ENCODE measurements at places on chromosomes 12 and 14. TPM values are rescaled to one million over a fixed set of nuclear protein-coding genes. Genes with fewer than 3 reads are reported as not detected.

DNA sequence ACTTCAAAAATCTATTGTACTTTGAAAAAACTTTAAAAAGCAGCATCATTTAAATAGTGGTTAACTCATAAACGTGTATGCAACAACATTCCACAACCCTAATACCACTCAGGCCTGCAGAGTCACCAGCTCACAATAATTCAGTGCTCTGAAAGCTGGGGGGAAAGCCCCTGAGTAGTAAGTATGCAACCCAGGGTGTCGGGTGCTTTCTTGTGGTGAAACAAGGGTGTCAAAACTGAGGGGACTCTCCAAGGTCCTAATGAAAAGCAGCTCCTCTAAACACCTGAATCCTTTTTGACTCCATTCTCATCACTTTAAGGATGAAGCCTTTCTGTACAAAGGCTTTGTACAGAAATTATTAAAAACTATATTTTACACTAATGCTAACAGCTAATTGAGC lies 33.7 kb downstream of the FGFR1OP2 start:
- H3K27me3 ChIP-seq = no peaks in the 10 kb centered on the region
- H3K4me3 ChIP-seq = no peak overlapping the region
- no peak overlapping the region for H3K27ac ChIP-seq
- peak; percentile 50 for DNase-seq
- peaks cover 20% of the 10 kb centered on the region for H3K4me1 ChIP-seq

DNA sequence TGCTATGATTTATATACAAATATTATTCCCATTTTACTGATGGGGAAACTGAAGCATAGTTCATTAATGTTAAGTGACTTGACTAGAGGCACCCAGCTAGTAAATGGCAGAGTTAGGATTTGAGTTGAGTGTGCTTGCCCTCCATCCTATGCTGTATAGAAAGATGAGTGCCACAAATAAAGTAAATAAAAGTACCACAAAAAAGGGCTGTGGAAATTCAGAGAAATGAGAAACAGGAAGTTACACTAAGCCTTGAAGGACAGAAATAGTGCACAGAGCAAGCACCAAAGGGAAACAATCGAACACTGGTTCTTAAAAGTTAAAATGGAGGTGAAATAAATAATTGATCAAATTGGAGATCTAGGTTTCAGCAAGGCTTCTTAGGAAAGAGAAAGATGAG lies 9.2 kb upstream of the ABCD2 start:
- H3K36me3 ChIP-seq = peaks cover 31% of the 10 kb centered on the region
- peak overlapping the region; percentile 25 for H3K4me3 ChIP-seq
- no peaks in the 10 kb centered on the region for H3K27me3 ChIP-seq

- no peak for DNase-seq
- H3K27ac ChIP-seq = no peak overlapping the region
- H3K4me3 ChIP-seq = no peak overlapping the region
- H3K4me1 ChIP-seq = peaks cover 47% of the 10 kb centered on the region
- peaks cover 13% of the 10 kb centered on the region for H3K27me3 ChIP-seq
Observed at GRCh38 chr14:35934499-35934898, 108.4 kb downstream of the BRMS1L start.

ARG2 gene
- total RNA-seq = 1.6 TPM

MYF6 gene
- total RNA-seq = not detected

DNA sequence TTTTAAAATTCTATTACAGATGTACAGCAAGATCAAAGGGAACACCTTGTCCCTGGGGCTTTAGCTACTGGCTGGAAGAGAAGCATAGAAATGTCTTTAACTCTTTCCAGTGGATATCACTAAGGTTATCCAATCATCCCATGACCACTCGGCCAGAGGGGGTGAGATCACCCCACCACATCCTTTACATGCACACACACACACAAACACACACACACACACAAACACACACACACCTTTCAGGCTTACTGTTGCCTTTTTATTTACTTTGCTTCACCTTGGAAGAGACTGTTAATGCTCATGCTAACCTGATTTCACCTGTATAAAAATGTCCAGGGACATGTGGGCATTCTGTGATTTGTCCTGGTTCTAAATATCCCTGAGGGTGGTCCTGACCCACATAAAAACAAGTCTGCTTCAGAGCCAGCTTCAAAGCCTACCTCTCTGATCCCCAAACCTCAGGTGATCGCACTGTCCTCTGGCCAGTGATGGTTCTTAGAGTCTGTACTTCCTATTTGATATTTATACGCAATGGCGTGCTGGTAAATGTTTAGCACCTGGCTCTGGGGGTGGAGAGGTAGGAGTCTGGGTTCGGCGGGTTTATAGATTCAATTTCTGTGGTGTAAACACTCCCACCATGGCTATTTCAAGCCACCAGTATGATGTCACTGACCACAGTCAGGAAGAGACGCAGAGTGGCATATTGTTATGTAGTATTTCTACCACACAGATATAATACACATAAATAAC lies 166.1 kb upstream of the EEA1 start:
- no peak for DNase-seq
- no peaks in the 10 kb centered on the region for H3K36me3 ChIP-seq
- H3K27me3 ChIP-seq = no peaks in the 10 kb centered on the region

LGALS3 gene
- total RNA-seq = 39.1 TPM

DNA sequence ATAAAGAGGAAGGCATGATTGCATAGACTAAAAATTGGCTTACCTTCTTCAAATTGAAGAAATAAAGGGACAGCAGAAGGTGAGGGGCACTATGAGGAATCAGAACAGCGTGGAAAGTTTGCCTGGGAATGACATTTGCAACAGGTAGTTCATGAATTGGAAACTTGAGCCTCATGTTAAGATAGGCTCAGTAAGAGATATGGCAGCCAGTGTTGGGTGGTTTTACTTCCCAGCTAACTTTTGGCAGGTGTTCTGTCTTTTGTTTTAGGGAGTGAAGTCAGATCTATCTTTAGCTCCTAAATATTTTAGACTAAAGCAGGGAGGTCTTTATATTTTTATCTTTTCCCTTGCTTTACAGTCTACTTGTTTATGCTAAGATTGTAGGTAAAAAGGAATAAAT lies 122.4 kb downstream of the ANO6 start:
- no peak overlapping the region for H3K4me3 ChIP-seq
- no peaks in the 10 kb centered on the region for H3K27me3 ChIP-seq
- DNase-seq = no peak
- H3K4me1 ChIP-seq = no peaks in the 10 kb centered on the region

- H3K4me3 ChIP-seq = no peak overlapping the region
- H3K27me3 ChIP-seq = no peaks in the 10 kb centered on the region
- H3K36me3 ChIP-seq = peaks cover 29% of the 10 kb centered on the region
- peaks cover 7% of the 10 kb centered on the region for H3K4me1 ChIP-seq
Observed at GRCh38 chr12:110458756-110459155, 8.6 kb upstream of the ARPC3 start.

GRCh38 chr12:17802657-17803641 lies 287.0 kb downstream of the RERGL start:
- H3K27me3 ChIP-seq = no peaks in the 10 kb centered on the region
- H3K4me1 ChIP-seq = no peaks in the 10 kb centered on the region
- no peaks in the 10 kb centered on the region for H3K36me3 ChIP-seq
- H3K27ac ChIP-seq = no peak overlapping the region
- DNase-seq = no peak

PGAM5 gene
- 46.4 TPM for total RNA-seq

- no peak overlapping the region for H3K4me3 ChIP-seq
- peaks cover 9% of the 10 kb centered on the region for H3K36me3 ChIP-seq
- no peak overlapping the region for H3K27ac ChIP-seq
- H3K4me1 ChIP-seq = peaks cover 17% of the 10 kb centered on the region
- DNase-seq = no peak
Observed at GRCh38 chr14:90278199-90279175, 22.1 kb downstream of the PSMC1 start.

BCL2L14 gene
- total RNA-seq = 8.0 TPM

DNA sequence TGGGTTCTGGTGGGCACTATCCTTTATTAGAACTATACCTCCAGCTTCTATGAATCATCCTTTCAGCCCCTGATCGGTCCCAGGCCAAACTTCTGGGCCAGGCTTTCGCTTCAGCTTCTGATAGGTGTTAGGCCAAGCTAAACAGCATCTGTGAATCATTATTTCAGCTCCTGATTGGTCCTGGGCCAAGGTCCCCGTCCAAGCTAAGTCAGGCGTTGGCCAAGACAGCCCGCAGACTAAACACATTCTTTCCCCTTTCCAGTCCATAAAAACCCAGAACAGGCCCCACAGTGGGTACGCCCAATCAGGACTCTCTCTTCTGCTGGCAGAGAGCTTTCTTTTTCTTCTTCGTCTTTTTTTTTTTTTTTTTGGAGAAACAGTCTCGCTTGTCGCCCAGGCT lies 1808.9 kb upstream of the SEL1L start:
- DNase-seq = no peak
- no peak overlapping the region for H3K4me3 ChIP-seq
- no peaks in the 10 kb centered on the region for H3K27me3 ChIP-seq
- no peaks in the 10 kb centered on the region for H3K36me3 ChIP-seq
- H3K27ac ChIP-seq = no peak overlapping the region

CELA1 gene
- not detected for total RNA-seq

OTX2 gene
- total RNA-seq = not detected

- no peaks in the 10 kb centered on the region for H3K4me1 ChIP-seq
- no peak for DNase-seq
- no peaks in the 10 kb centered on the region for H3K27me3 ChIP-seq
- H3K4me3 ChIP-seq = no peak overlapping the region
Observed at GRCh38 chr12:105622220-105622619, 291.7 kb downstream of the C12orf75 start.

TMTC3 gene
- total RNA-seq = 6.4 TPM

GRCh38 chr12:67632005-67632404 lies 16.5 kb upstream of the DYRK2 start:
- H3K4me1 ChIP-seq = peaks cover 61% of the 10 kb centered on the region
- H3K27me3 ChIP-seq = peaks cover 8% of the 10 kb centered on the region
- no peak overlapping the region for H3K27ac ChIP-seq
- no peak overlapping the region for H3K4me3 ChIP-seq
- H3K36me3 ChIP-seq = peaks cover 36% of the 10 kb centered on the region

DNA sequence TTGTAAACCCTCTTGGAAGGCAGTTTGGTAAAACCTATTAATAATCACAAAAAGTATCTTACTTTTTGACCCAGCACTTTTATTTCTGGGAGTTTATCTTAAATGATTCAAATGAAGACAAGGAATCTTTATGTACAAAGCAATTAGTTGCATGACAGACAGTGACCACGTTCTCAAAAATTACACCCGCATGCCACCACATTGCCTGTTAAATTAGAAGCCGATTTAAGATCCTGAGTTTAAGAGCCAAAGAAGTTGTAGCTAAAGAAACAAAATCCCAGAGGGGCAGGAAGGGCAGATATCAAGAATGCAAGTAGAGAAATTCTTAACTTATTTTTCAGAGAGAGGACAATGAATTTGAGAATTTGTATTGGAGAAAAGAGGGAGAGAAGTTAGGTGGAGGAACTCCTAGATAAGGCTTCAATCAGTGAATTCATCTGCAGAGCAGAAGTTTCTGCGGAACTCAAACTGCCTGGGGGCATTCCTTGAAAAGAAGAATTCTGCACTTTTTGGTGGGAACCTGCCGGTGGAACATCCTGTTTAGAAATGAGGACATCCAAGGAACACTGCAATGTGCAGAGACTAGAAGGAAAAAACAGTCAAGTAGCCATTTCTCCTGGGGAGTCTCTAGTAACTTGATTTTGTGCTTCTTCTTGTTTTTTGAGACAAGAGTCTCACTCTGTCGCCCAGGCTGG lies 1.1 kb upstream of the RIOX1 start:
- no peak for DNase-seq
- peak overlapping the region; percentile 37 for H3K4me3 ChIP-seq
- H3K36me3 ChIP-seq = peaks cover 29% of the 10 kb centered on the region
- no peak overlapping the region for H3K27ac ChIP-seq

- peaks cover 2% of the 10 kb centered on the region for H3K36me3 ChIP-seq
- DNase-seq = no peak
- no peaks in the 10 kb centered on the region for H3K27me3 ChIP-seq
- peaks cover 31% of the 10 kb centered on the region for H3K4me1 ChIP-seq
- peak overlapping the region; percentile 89 for H3K27ac ChIP-seq
Observed at GRCh38 chr12:7017870-7018349, 366 bp downstream of the LPCAT3 start.

DNA sequence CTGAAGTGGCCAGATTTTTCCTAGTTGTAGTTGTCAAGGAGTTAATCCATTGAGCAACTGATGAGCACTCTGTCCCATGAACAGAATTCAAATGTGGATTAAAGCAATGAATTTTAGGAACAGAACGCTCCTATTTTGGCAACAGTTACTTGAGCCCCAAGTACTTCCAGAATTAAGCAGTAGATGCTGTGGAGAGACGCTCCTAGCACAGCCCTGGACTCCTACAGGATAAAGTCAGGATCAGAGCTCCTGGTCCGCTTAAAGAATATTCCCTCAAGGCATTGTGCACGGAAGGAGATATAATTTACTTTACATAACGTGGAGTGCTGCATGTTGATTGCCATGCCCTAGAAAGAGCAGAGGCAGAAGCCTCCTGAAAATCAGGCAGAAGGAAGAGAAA lies 53.4 kb downstream of the FLRT2 start:
- H3K36me3 ChIP-seq = no peaks in the 10 kb centered on the region
- no peaks in the 10 kb centered on the region for H3K27me3 ChIP-seq
- peaks cover 5% of the 10 kb centered on the region for H3K4me1 ChIP-seq

LETMD1 gene
- total RNA-seq = 68.6 TPM

DNA sequence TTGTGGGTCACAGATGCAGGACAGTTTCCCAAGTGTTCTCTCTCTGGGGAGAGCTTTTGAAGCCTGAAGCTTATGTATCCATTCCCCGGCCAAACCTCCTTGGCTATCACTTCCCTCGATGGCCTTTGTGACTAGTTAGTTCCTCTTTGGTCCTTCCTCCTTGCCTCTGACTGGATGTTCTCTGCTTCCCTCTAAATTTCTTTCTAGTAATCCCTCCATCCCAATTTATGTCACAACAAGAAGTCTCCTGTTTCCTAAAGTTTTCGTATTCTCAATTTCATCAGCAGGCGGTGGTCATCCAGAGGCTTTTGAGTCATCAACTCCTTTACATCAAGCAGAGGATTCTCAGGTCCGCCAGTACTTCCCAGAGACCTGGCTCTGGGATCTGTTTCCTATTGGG lies 27.5 kb downstream of the A2ML1 start:
- no peaks in the 10 kb centered on the region for H3K27me3 ChIP-seq
- H3K4me1 ChIP-seq = no peaks in the 10 kb centered on the region
- no peak for DNase-seq
- H3K4me3 ChIP-seq = no peak overlapping the region
- H3K27ac ChIP-seq = no peak overlapping the region
- H3K36me3 ChIP-seq = no peaks in the 10 kb centered on the region

- H3K36me3 ChIP-seq = no peaks in the 10 kb centered on the region
- no peak for DNase-seq
- no peak overlapping the region for H3K27ac ChIP-seq
- H3K4me3 ChIP-seq = no peak overlapping the region
- H3K27me3 ChIP-seq = peaks cover 11% of the 10 kb centered on the region
- no peaks in the 10 kb centered on the region for H3K4me1 ChIP-seq
Observed at GRCh38 chr12:26331960-26332359, 136.6 kb downstream of the SSPN start.

DNA sequence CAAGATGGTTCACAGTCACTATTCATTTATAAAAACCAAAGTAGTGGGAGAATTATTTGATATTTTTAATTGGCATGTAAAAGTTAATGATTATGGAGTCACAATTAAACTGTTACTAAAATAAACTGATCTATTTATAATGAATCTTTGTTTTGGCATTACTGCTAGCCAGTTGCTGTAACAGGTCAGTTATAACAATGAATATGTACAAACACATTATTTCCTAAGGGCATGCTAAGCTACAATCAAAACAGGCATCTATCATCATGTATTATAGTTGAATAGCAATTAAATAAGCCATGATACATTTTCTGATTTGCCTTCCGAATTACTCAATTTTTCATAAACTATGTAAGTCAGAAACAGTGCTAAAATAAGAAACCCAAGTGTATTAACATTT lies 518.3 kb downstream of the SLC16A7 start:
- no peaks in the 10 kb centered on the region for H3K4me1 ChIP-seq
- no peaks in the 10 kb centered on the region for H3K36me3 ChIP-seq
- H3K27me3 ChIP-seq = no peaks in the 10 kb centered on the region
- H3K4me3 ChIP-seq = no peak overlapping the region
- DNase-seq = no peak

LHX5 gene
- not detected for total RNA-seq

Measured in activated CD4-positive, alpha-beta T cell treated with anti-CD3 and anti-CD28 coated beads, Interleukin-2, amount 10 ng/mL, durations not matched to agents 7 days and 5 days (primary cell).